ENCODE measurements at places on chromosomes 16 and 17. TPM values are rescaled to one million over a fixed set of nuclear protein-coding genes. Genes with fewer than 3 reads are reported as not detected.

GTF3C1 gene
- total RNA-seq, result 60.0 TPM

FAM171A2 gene
- 0.98 TPM for total RNA-seq

PLA2G10 gene
- 4.2 TPM for total RNA-seq

SLC5A10 gene
- not detected for total RNA-seq

SLC16A6 gene
- 5.7 TPM for total RNA-seq

MAP3K3 gene
- total RNA-seq, result 60.1 TPM

- no peak for DNase-seq
These were observed 11.0 kb downstream of the DNASE1 start for GRCh38 chr16:3665508-3665907.

DNA sequence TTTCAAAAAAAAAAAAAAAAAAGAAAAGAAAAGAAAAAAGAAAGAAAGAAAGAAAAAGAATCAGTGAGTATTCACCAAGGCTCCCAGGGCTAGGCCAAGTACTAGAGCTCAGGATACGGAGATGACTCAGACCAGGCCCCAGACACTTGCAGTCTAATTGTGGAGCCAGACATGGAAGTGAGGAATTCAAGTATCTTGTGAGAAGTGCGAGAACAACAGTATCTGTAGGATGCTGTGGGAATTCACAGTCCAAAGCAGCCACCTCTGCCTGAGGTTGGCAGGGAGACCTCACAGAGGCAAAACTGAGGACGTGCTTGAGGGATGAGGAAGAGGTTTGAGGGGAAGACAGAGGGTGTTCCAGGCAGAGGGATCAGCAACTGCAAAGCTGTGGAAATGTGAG, 14.0 kb upstream of the ALDOA start:
- no peak for DNase-seq

GRCh38 chr16:68074850-68075555, 10.2 kb upstream of the NFATC3 start:
- DNase-seq, result no peak

All from upper lobe of left lung (tissue), 6 donors.